Stromal cell of bone marrow (primary cell): ENCODE measurements at places on chromosomes 3 and 15.

- peak; percentile 80 for DNase-seq
Measured at GRCh38 chr15:63582718-63583426, 14.3 kb upstream of the FBXL22 start.

GRCh38 chr3:22732641-22733040, 470.5 kb upstream of the UBE2E2 start:
- no peak for DNase-seq

- DNase-seq: no peak
Measured at GRCh38 chr3:128603811-128604775, 46.5 kb downstream of the RPN1 start.

DNA sequence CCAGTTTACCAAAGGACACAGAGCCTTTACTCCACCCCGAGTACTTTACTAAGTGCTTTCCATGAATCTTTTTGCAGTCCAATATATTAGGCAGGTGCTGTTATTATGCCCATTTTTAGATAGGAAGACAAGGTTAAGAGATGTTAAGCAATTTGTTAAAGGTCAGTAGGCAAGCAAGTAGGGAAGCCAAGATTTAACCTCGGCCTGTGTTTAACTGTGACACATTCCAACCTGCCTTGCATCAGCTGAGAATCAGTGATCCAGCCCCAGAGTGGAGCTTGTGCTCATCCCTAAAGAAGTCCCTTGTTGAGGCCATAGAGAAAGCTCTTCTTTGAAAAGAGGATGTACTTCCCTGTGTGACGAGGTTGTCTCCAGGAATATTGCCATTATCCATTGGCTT, 51.3 kb upstream of the C15orf61 start:
- no peak for DNase-seq

GRCh38 chr15:69980341-69981059, 117.2 kb downstream of the TLE3 start:
- no peak for DNase-seq

- DNase-seq: peak; percentile 71
Measured at GRCh38 chr3:156681002-156681401, 6.6 kb downstream of the TIPARP start.

- DNase-seq: no peak
Measured at GRCh38 chr3:17118771-17119170, 234.0 kb downstream of the PLCL2 start.

- no peak for DNase-seq
Measured at GRCh38 chr15:78129077-78129750, 2.0 kb downstream of the CIB2 start.
